ENCODE measurements at places on chromosomes 1 and 21.
A peak's percentile ranks its signal among the peaks of the same experiment; 100 is the strongest.

- DNase-seq, result no peak
Observed at GRCh38 chr1:225437710-225438437, 10.0 kb upstream of the LBR start.

- no peak for DNase-seq
Observed at GRCh38 chr1:29123053-29123886, 433 bp downstream of the TMEM200B start.

- no peak for DNase-seq
Observed at GRCh38 chr21:36902793-36903192, 63.7 kb downstream of the HLCS start.

DNA sequence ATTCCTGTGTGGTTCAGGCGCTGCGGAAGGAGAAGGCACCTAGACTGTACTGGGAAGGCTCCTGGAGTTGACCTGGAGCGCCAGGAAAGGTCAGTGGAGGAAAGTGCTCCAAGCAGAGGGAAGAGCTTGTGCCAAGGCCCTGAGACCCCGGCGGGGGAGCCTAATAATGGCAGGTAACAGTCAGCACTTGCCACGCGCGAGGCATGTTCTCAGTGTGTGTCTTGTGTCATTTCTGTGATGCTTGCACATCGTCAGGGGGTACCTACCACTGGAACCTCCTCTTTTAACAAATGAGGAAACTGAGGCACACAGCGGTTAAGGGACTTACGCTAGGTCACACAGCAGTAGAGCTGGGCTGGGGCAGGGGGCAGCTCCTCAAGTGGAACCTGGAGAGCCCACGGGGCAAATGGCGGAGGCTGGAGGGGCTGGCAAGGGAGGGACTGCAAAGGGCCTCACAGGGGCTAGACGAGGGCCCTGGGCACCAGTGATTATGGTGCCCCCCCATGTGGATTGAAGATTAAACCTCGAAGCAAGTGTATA lies 976 bp upstream of the BMP8B start:
- no peak for DNase-seq

DNA sequence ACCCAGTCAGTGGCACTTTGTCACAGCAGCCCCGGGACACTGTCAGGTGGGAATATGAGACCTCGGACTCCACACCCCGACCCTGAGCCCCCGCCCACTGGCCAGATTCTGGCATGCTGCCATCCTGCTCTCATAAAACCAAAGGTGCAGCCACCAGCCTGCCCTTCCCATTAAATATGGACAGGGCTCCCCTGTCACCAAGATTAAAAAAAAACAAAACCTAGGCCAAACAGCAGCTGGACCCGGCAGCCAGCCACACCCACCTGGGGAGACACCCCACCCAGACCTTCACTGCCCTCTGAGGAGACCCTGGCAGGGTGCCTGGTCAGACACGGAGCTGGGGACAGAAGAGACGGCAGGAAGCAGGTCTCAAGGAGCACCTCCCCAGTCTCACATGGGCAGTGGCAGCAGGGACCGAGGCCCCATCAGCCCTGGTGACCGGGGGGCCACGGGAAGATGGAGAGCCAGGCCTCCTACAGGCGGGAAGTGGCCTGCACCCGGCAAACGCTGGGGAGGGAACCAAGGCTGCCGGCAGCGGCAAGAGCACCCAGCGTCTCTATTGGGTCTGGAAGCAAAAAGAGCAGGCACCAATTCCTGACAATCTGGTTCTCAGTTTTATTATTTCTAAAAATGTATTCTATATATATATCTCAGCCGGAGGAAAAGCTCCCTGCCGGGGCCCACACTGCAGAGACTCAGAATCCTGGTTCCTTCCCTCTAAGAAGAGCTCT lies 61.9 kb downstream of the ACOT7 start:
- DNase-seq, result no peak

DNA sequence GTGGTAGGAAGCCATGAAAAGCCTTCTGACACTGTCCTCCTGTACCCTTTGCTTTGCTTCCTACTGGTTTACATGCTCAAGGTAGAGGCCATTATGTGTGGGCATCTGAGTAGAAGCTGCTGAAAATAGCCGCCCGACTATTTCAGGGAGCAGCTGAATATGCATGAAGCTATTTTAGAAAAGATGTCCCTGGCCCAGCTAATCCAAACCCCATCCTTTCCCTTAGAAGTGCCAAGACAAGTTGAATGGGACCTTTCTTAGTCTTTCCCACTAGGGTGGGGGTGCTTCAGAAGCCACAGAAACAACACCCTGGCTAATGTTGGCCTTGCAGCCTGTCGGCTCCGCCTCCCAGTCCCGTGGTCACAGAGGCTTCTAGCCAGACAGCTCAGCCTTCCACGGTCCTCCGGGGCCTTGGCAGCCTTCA lies 205.1 kb upstream of the EDN2 start:
- no peak for DNase-seq

- no peak for DNase-seq
Observed at GRCh38 chr1:5811419-5811818, 180.8 kb downstream of the NPHP4 start.

DNA sequence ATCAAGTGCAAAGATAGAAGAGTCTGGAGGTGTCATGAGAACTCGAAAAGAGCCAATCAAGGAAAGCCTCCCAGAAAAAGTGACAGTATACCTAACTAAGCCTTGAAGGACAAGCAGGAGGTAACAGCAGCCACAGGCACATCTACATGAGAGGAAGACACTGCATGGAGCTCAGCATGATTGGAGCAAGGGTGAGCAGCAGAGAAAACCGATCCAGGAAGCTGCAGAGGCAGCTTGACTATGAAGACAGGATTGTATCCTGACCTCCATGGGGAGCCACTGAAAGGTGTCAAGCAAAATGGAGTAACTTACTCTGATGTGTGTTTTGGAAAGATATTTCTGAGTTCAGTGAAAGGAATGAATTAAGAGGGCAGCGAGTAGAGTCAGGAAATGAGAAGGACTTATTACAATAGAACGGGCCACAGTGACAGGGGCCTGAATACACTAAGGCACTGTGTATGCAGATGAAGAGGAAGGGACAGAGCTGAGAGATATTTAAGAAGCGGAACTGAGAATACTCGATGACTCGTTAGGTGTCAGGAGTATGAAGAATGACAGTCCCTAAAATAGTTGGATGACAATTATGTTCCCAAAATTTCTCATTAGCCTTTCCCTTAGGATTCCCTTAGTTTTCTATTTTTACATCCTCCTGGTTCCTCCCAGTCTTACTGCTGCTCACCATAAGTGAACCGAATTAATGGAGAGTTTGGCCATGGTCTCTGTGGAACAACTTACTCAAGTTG lies 139.3 kb upstream of the NFIA start:
- no peak for DNase-seq

DNA sequence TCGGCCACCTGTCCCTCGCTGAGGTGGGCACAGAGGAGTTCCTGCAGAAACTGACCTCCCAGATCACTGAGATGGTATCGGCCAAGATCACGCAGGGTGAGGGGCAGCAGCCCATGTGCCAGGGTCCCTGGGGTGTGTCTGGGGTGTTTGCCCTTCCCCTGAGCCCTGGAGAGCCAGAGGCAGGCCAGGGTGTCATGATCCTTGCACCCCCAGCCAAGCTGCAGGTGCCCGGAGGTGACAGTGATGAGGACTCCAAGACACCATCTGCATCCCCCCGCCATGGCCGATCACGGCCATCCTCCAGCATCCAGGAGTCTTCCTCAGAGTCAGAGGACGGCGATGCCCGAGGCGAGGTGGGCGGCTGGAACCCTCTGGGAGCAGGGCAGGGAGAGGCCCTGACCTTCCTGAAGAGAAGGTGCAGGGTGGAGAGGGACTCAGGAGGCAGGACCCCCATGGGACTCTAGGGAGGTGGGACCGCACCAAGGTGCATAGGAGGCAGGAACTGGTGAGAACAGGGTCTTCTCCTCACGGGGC lies 69.5 kb downstream of the TRIM11 start:
- no peak for DNase-seq

- no peak for DNase-seq
Observed at GRCh38 chr1:93808871-93809270, 70.1 kb downstream of the DNTTIP2 start.

GRCh38 chr21:24045775-24046215 lies 1561.5 kb downstream of the MRPL39 start:
- DNase-seq, result peak; percentile 94

- DNase-seq, result peak; percentile 21
Observed at GRCh38 chr1:26541816-26542711, 12.5 kb downstream of the RPS6KA1 start.

DNA sequence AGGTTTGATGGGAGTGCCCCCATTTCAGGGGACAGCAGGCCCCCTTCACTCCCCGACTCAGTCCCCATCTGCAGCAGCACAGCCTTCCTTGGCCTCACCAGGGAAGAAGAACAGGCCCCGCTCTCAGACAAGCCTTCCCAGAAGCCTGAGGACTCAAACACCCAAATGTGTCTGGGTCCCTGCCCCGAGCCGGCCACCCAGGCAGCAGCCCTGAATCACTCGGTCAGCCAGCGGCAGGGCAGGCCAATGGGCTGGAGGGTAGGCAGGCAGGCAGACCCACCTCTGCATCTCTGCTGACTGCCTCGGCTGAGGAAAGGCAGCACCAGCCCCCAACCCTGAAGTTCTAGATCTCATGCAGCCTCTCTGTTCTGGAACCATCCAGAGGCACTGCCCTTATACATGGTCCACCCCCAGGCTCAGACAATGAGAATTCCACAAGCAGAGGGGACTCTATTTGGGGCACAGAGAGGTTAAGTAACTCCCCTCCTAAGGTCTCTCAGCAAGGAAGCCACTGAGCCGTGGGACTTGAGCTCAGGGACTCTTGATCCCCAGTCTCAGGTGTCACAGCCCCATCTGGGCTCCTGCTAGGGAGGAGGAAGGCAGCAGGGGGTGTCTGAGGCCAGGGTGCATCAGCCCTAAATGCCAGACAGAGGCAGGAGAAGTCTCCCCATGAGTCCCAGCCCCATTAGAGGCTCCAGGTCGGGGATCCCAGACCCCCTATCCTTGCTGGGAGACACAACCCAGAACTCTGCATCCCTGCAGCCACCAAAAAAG lies 33.2 kb upstream of the RUNX3 start:
- DNase-seq, result no peak

DNA sequence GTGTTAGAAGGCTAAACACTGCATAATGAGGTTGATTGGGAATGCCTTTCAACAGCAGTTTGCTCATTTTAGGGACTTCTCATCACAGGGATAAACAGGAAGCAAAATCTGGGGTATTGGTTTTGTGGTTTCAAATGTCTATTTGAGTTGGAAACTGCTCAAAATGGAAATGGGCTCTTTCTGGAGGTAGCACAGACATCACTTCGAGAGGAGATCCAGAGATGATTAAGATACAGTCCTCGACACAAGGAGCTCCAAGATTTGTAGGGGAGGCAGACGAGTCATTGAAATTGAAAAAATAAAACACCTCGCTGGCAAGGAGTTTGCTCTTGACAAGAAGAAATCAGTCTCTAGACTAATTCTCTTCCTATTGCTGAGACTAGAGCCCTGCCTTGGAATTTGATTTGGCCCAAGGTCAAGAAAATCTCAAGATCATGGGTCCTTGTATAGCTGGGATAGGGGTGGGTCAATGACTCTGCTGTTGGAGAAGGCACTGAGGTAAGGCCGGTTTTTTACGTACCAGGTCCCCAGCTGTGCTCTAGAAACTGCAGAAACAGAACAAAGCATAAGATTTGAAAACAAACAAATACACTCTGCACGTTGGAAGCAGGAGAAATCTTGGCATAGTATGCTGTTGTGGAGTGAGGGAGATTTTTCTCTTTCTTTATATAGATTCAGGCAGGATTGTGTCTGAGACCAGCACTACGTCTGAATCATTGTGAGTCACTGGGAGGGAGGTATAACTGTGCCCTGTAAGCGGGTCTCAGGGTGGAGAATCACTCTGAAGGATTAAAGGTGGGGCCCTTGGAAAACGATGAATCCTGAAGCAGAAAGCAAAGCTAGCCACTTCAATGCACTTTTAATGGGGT lies 17.7 kb upstream of the KLHDC8A start:
- DNase-seq, result no peak

- no peak for DNase-seq
Observed at GRCh38 chr1:44436401-44437106, 31.5 kb downstream of the RNF220 start.

DNA sequence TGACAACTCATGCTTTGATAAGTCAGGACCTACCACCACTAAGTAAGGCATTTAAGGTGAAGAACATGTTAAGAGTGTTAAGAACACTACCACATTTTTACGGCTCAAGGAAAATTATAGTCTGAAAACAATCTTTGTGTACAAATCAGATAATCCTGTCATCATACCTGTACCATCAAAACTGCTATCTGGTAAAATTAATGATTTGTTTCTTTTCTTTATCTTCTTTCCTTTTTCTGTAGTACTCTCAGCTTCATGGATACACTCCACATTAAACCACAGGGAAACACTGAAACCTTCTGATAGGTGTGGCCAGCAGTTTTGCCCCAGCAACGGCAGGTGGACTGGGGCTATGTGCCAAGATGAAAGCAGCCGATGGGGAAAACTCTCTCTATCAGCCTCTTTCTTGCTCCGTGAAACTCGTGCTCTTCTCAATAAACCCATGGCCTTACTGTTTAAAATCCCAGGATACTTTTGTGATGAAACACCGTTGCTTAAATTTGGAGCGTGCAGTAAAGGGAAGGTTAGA lies 75.1 kb downstream of the LYST start:
- no peak for DNase-seq

GRCh38 chr1:155671750-155672149 lies 16.8 kb downstream of the YY1AP1 start:
- DNase-seq, result no peak

DNA sequence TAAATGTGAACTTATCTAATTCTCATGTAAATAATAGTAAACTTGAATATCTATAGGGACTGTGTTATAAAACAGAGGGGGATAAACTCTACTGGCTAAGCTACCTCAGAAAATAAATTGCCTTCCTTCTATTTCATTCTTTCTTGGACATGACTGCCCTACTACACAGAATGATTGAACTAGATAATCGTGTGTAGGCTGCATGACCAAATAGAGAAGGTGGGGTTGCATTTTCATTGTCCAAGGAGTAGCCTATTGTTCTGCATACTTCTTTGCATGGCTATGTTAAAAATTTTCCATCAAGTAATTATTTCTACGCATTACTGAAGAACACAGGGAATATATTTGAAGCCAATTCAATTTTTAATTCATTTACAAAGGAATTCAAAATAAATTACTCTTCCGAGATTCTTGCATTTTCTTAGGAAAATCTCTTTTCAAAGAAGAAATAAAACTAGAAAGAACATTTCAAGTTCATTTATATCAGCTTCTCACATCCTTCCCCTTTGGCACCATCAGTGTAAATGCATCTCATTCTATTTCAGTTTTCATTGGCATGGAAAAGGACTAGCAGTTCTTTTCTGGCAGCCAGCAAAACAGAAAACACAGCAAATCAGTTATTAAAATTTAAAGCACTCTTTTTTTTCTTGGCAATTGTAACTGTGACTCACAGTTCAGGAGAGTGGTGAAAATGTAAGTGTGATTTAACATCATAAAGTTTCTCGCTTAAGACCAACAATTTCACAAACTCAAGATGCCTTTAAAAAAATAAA lies 714.7 kb downstream of the NCAM2 start:
- no peak for DNase-seq

DNA sequence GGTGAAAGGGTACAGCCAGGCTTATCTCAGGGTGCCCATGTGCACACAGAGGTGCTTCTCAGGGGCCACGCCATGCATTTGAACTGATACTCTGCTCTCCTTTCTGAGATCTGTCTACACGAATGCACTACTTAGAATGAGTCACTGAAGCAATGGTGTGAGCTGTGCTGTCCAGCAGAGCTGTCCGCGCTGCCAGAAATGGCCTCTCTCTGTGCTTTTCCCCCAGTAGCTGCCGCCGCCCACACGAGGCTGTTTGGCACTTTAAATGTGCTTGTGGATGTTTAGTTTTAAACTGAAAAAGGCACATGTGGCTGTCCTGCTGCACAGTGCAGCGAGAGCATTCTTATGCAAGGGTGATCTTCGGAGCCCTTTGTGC lies 87.1 kb upstream of the COL6A1 start:
- peak; percentile 46 for DNase-seq

All from AG04450 (cell line).